ENCODE measurements at places on chromosomes 12 and 14.

DNA sequence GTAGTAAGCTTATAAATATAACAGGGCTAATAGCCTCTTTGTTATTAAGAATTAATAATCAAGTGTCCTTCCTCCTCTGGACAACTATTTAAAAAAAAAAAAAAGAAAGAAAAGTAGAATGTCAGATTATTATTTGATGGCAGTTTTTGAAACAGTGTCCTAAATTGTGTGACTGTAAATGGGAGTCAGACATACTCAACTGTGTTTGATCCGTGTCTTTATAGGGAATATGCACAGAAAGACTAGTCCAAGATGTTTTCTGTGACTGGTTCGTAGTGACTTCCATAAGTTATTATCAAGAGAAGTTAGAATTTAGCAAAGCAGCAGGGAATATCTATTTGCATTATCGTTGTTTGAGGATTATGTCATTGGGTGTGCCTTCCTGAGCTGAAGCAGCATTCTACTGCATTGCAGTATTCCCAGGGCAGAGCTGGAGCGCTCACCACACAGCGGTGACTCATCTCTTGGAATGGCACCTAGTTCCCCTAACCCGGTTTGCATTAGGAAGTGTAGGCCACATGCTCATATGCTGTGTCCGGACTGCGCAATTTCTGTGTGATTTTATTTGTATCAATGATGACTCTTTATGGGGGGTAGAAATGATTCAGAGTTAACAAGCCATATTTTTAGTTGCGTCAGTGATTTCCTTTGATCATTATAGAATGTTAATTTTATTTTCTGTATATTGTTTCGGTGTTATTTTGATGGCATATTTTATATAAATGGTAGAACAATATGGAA is 7.9 kb downstream of the DYNC1H1 start:
- no peak for DNase-seq

DNA sequence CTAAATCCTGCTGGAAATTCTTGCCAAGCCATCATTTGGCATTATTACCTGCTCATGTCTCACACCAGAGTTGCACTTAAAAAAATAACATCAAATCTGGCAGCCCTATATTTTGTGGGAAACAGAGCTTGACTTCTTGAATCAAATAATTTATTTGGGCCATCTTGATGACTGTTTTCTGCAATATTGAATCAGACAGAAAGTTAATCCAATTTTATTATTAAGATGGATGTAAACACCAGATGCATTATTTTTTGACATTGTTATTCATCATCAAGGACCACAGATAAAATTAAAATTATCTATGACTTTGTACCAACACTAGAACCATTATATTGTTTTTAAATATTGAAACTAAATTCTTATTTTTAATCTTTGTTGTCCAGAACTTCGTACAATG is 132.9 kb downstream of the PTPRR start:
- no peak for DNase-seq

DNA sequence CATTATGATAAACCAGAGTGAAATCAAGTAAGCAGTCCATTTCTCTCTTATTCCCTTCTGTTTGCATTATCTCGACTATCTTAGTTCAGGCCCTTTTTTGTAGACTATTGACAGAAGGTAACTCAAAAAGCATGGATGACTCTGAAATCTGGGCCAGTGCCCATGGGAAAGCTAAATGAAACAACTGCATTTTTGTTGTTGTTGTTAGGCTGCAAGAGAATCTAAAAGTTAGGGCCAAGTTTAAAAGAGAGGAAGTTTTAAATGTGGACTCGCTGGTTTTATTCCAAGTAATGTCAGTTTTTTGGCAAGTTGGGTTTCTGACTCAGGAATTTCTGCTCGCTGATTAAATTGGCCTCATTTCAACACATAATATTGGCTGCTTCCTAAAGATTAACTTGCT is 201.1 kb downstream of the PIK3C2G start:
- DNase-seq = no peak

GRCh38 chr12:42017051-42017450 is 127.6 kb downstream of the GXYLT1 start:
- DNase-seq = no peak

GRCh38 chr12:68905733-68906132 is 27.2 kb downstream of the CPM start:
- no peak for DNase-seq

DNA sequence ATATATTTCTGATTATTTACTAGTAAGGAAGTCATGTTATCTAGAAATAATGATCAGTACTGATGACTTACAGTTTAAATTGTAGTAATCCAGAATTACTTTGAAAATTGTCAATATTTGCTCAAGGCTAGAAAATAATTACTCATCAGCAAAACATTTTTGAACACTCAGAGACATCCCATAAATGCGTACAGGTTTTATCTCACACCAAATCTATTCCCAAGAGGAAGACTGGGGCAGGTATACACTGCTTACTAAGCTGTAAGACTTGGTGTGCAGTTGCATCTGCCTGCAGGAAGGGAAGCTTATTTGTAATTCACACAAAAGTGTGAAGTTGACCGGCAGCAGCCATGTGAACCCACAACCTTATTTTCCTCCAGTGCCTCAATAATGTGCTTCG is 146.4 kb downstream of the CCER1 start:
- no peak for DNase-seq

GRCh38 chr12:15931590-15932053 is 20.5 kb downstream of the DERA start:
- DNase-seq = no peak

DNA sequence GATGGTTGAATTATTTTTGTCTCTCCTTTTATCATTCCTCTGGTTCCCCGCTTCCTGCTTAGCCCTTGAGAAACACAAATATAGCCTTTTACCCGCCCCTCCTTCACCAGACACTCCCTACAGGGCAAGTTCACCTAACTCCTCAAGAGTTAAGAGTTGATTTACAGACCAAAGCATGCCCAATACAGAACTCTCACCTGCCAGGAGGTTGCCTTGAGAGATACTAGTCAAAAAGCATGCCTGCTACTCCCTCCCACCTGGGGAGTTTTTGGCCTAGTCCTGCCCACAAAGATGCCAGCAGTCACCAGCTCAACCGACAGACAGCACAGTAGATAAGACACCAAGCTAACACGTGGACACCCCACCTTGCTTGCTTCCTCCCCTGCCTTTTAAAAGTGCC is 11.2 kb downstream of the LGMN start:
- DNase-seq = no peak

GRCh38 chr14:100558966-100559365 is 28.3 kb downstream of the BEGAIN start:
- DNase-seq = no peak

GRCh38 chr12:113762155-113762881 is 203.8 kb downstream of the RBM19 start:
- no peak for DNase-seq
